ENCODE measurements at places on chromosomes 6 and 20.

GRCh38 chr6:137863091-137863797 is 3.8 kb upstream of the TNFAIP3 start:
- DNase-seq = no peak

GRCh38 chr6:165766457-165766856 is 103.4 kb upstream of the PDE10A start:
- peak; percentile 2 for DNase-seq

- no peak for DNase-seq
Observed at GRCh38 chr20:59515013-59515905, 89.1 kb upstream of the PHACTR3 start.

DNA sequence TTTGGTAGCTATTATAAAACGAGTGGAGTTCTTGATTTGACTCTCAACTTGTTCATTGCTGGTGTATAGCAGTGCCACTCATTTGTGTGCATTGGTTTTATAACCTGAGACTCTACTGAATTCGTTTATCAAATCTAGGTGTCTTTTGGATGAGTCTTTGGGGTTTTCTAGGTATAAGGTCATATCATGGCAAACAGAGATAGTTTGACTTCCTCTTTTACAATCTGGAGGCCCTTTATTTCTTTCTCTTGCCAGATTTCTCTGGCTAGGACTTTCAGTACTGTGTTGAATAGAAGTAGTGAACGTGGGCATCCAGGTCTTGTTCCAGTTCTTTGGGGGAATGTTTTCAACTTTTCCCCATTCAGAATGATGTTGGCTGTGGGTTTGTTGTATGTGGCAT is 38.8 kb downstream of the SUMO4 start:
- no peak for DNase-seq

DNA sequence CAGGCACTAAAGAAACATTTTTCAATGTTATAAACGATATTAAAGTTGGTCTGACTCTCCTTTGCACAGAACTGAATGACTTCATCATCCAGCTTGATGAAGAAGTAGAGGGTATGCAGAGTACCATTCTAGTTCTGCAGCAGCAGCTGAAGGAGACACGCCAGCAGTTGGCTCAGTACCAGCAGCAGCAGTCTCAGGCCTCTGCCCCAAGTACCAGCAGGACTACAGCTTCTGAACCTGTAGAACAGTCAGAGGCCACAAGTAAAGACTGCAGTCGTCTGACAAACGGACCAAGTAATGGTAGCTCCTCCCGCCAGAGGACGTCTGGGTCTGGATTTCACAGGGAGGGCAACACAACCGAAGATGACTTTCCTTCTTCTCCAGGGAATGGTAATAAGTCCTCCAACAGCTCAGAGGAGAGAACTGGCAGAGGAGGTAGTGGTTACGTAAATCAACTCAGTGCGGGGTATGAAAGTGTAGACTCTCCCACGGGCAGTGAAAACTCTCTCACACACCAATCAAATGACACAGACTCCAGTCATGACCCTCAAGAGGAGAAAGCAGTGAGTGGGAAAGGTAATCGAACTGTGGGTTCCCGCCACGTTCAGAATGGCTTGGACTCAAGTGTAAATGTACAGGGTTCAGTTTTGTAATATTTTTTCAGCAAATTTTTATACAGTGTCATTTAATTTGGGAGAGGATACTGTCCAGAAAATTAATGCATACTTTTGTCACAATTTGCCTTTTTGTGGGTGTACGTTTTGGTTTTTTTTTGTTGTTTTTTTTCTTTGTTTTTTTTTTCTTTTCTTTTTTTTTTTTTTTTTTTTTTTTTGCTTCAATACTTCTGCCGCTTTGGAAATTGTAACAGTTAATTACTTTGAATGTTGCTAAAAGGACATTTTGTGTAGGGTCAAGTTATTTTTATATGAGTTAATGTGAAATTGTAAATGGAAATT is 6.6 kb upstream of the ACAT2 start:
- no peak for DNase-seq

DNA sequence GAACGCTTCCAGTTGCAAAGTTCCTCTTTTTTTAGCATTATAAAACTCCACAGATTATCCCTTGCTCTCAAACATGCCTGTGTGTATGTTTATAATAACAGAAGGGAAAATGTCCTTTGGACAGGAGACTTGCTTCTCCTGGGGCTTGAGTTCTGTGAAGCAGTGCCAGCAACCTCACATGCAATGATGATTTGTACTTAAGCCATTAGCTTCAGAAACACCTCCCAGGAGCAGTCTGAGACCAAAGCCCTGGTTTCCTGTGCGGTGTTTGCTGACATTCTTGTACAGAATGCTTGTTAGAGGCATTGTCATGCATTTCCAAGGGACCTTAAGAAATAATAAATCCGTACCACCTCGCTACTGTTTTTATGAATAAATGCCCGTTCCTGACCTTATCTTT is 752.8 kb downstream of the CBLN4 start:
- DNase-seq = no peak

DNA sequence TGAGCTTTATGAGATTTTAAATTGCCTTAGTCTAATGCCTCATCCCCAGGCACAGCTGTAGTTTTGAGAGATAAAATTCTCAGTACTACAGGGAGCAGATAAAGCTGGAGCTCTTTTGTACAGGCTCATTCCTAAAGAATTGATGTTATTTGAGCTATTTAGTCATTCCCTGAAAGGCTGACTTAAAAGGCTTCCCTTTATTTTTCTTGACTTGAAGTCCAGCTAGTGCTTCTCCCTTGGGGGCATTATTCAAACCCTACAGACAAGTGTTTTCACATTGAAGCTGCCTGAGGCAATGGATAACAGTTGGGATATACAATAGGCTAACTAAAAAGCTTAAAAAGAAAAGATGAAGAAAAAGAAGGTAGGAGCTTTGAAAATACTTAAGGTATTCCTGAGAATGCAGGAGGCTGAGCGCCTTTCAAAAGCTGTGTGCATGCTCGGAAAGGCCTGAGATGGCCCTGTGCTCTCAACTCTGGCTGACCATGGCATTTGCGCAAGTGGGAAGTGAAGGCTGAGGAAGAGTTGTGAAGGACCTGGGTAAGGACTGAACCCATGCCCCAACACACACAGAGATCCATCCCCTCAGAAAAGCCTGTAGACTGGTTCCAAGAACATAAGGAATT is 315.1 kb downstream of the SMOC2 start:
- no peak for DNase-seq

GRCh38 chr6:20335872-20336271 is 65.8 kb upstream of the E2F3 start:
- no peak for DNase-seq

DNA sequence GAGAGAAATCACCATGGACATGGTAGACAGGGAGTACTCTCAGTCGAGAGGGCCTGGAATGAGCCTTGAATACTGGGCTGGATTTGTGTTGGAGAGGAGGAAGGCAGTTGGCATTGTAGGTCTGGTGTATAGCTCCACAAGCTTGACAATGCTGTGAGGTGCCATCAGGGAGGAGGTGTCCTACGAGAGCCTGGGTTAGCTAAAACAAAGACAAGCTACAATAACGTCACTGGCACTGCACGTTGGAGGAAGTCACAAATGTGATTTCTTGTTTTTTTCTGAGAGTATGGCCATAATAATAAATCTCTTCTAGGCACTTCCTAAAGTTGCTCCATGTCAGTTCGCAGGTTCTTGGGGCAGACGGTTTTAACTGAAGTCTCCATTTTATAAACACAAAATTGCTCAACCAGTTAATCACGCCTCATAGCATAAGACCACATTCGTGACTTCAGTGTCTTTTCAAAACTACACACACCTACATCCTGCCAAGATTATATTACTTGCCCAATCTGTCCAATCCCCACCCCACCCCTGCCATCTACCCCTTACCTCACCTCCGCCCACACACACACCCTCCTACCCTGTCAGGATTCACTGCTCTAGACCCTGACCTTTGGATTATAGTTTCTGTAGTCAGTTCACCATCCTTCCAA is 4.4 kb upstream of the HLA-DMB start:
- no peak for DNase-seq

DNA sequence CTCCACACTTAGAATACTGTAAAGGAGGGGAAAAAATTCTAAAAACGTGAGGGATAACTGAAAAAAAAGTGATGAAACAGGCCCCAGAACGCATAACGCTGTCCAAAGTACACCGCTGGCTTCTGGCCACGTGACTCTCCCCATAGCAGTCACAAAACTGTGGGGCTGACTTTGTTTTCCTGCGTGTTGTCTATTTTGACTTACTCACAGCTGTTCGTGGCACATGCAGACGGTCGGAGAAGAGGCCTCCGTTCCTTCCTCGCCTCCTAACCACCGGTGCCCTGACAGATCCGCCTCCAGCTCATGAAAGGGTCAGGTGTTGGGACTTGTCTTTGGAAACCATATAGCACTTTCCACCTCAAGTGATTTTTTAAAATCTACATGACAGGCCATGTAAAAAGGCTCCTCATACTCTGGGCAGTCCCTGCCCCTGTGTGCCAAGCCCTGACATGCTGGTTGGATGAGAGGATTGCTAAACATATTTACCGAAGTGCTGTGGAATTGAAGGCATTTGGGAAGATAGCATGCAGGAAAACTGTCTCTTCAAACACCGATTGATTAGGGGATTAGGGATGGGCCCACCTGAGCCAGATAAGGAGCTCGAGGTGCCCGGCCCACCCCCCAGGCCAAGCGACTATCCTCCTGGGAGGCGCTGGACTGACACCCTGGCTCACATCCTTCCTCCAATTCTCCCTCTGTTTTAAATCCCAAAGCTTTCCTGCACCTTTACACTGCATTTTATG is 54.8 kb downstream of the DACT2 start:
- DNase-seq = no peak

- no peak for DNase-seq
Observed at GRCh38 chr6:42452171-42453030, 675 bp upstream of the TRERF1 start.

DNA sequence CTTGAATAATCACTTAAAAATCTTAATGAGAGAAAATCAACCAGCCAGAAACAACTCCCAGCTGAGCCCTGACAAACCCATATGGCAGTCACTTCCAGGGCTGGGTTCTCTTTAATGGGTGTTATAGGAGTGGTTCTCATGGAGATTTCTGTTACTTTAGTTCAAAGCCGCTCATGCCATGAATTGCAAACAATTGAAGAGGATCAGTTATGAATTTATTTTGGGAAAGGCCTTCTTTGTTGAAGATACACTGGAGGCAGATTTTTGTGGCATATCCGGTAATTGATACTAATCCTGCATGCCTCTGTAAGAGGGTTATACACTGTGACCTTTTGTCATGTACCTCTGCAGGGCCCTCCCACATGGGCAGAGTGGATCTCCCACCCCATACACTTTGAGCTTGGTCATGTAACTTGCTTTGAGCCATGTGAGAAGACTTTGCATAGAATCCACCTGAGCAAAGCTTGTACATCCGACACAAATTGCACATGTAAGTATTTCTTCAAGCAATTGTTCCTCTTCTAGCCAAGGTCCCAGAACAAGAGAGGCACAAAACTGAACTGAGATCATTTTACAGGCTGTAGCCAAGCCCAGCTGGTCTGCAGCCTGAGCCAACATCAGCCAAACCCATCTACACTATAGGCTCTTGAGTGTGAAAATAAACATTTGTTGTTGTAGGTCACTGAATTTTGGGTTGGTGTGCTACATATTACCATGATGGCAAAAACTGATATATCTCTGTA is 492.3 kb downstream of the PREX1 start:
- no peak for DNase-seq

- DNase-seq = peak; percentile 20
Observed at GRCh38 chr6:163985710-163986109, 571.2 kb downstream of the QKI start.

GRCh38 chr6:108027594-108027993 is 46.9 kb downstream of the OSTM1 start:
- no peak for DNase-seq

DNA sequence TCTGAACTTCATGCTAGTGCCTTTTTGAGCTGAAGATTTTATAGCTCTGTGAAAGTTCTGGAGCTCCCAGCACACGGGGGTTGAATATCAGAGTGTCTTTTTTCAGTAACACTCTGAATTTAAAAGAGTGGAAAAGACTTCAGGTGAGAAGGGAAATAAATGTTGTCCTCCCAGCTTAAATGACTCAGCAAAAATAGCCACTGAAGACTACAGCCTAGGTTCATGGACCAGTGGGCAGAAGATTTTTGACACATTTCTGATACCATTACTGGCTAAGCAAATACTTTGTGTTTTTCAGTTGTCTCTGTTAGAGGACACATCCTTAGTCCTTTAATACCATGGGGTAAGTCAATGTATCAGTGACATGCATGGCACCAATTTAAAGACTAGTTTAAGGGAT is 338.5 kb upstream of the SPTLC3 start:
- no peak for DNase-seq

DNA sequence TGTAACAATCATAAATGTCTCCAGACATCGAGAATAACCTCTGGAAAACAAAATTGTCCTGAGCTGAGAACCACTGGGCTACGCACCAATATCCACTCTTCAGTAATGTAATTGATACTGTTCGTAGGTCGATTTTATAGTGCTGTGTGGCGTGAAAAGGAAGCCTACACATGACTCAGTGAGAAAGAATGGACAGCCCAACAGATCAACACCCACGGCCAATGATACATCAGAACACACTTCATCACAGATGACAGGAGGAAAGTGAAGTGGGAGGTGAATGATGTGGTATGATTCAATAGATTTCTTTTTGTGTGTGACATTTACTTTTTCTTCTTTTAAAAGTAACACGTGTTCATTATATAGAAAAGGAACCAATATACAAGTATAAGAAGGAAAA is 93.5 kb downstream of the RPS12 start:
- no peak for DNase-seq

DNA sequence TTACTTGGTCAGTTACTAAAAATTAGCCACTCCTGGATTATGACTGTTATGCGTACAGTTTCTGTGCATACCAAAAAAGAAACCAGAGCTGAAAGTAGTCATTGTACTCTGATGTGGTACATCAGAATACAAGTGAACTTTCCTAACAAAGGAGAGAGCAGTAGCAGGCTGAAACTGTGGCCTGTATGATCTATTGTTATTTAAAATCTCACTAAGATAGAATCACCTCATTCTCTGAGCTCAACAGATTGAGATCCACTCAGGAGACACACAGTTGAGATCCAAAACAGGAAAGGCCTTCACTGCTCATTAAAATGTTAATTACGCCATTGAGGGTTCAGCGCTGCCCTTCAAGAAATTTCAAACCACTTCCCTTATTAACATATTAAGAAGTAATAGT is 576.4 kb downstream of the LMBRD1 start:
- no peak for DNase-seq

DNA sequence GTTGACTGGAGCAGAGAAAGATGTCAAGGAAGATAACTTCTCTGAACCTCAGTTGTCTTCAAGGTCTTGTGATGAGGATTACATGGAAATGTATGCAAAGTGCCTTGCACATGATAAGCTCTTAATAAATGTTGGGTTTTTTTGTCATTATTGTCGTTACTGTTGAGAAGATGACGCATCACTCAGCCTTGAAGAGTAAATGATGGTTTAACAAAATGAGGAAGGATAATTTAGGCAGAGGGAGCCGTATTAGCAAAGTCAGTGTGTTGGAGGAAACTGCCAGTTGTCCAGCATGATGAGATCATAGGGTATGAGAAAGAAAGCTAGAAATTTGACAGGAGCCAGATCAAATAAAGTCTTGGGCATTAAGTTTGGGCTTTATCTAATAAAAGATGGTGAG is 8.8 kb upstream of the SUPT3H start:
- no peak for DNase-seq

Data from Panc1 (cell line).